Lung (tissue), 17 donors: ENCODE measurements at places on chromosomes 4 and X. TPM values are rescaled to one million over a fixed set of nuclear protein-coding genes. Genes with fewer than 3 reads are reported as not detected.
A peak's percentile ranks its signal among the peaks of the same experiment; 100 is the strongest.

- no peak for DNase-seq
- H3K4me1 ChIP-seq: peaks cover 6% of the 10 kb centered on the region
- H3K27me3 ChIP-seq: peaks cover 4% of the 10 kb centered on the region
- H3K27ac ChIP-seq: no peak overlapping the region
These were observed 96.2 kb downstream of the TSPAN7 start for GRCh38 chrX:38657562-38657961.

GRCh38 chrX:118751950-118752783 is 24.8 kb downstream of the IL13RA1 start:
- no peaks in the 10 kb centered on the region for H3K36me3 ChIP-seq
- no peak overlapping the region for H3K27ac ChIP-seq
- no peaks in the 10 kb centered on the region for H3K4me1 ChIP-seq
- no peak for DNase-seq
- no peaks in the 10 kb centered on the region for H3K27me3 ChIP-seq
- no peak overlapping the region for H3K4me3 ChIP-seq

DNA sequence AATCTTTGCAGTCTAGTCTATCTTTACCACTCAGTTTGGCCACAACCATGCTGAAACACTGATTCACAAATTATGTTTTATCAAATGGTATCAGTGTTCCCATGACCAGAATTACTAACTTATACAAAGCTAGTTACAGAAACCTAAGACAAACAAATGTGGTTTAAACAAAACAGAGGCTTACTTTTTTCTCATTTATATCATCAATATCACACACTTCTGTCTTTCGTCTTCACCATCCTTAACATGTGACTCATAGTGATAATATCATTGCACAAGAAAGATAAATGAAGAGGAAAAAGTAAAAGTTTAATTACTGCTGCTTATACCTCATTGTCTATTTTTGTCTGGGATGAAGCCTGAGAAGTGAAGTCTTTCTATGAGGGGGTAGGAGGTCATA is 406.6 kb downstream of the PCDH10 start:
- no peaks in the 10 kb centered on the region for H3K36me3 ChIP-seq
- no peaks in the 10 kb centered on the region for H3K4me1 ChIP-seq
- DNase-seq: no peak
- H3K4me3 ChIP-seq: no peak overlapping the region

- no peaks in the 10 kb centered on the region for H3K36me3 ChIP-seq
- H3K4me3 ChIP-seq: no peak overlapping the region
- no peak overlapping the region for H3K27ac ChIP-seq
These were observed 83.6 kb upstream of the TTC29 start for GRCh38 chr4:147029296-147029695.

DNA sequence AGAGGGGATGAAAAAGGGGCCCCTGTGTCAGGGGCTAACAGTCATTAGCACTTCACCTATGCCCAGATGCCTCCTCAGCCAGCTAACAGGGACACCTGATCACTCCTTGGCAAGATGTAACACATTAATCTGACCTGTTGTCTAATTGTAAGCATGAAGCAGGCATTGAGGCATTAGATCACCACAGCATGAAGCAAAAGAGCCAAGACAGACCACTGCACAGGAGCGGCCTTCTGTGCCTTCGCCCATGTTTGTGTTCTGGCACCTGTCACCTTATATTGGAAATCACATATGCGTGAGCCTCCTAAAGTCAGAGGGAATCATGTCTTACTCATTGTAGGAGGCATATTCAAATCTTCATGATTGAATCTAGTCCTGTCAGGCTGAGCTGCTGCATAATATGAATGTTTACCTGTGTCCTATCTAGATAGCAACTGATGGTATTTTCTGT is 48.4 kb downstream of the PTTG2 start:
- no peaks in the 10 kb centered on the region for H3K36me3 ChIP-seq
- H3K27me3 ChIP-seq: no peaks in the 10 kb centered on the region

GRCh38 chrX:13760426-13760825 is 25.9 kb downstream of the OFD1 start:
- H3K4me1 ChIP-seq: no peaks in the 10 kb centered on the region
- no peak overlapping the region for H3K4me3 ChIP-seq
- peaks cover 13% of the 10 kb centered on the region for H3K36me3 ChIP-seq
- DNase-seq: no peak
- H3K27me3 ChIP-seq: peaks cover 9% of the 10 kb centered on the region

DNA sequence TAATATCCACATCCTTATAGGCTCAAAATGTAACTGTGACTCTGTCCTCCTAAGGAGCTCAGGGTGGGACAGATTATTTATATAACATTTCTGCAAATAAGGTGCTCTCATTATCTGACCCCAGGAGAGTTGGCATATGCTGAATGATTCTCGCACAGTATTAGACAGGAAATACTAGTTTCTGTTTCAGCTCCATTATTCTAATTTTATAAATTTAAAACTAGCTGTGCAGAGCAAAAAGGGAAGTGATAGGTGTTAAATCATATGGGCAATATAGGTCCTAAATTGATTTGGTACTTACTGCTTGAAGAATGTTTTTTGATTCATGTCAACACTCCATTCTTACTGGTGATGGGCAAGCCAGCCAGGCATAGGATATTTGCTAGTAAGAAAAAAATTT is 141.5 kb downstream of the GLRA2 start:
- H3K4me1 ChIP-seq: no peaks in the 10 kb centered on the region
- no peaks in the 10 kb centered on the region for H3K36me3 ChIP-seq
- peaks cover 28% of the 10 kb centered on the region for H3K27me3 ChIP-seq
- DNase-seq: no peak
- H3K4me3 ChIP-seq: no peak overlapping the region

DNA sequence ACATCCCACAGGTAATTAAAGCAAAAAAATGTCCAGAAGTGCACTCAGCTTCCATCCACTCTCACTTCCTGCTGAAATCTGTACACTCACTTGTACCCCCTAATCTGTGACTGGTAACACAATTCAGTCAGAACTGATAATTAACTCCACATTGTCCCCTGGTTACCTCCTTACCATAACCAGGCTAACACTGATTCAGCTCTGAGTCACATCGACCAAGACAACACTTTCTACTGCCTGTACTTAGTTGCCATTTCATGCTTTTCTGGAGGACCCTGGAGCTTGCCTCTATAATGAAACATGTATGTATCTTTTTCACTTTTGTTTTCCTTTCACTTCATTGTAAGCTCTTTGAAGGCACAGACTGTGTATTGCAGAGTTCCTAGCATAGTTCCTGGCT is 130.9 kb upstream of the GABRG1 start:
- peak; percentile 12 for DNase-seq
- H3K4me3 ChIP-seq: no peak overlapping the region
- no peaks in the 10 kb centered on the region for H3K27me3 ChIP-seq
- H3K4me1 ChIP-seq: no peaks in the 10 kb centered on the region

Gene MTNR1A
- 0.51 TPM for total RNA-seq

Gene GPRASP2
- 6.0 TPM for total RNA-seq

Gene TMPRSS11F
- not detected for total RNA-seq

Gene IQCM
- not detected for total RNA-seq
